ENCODE measurements at places on chromosomes 2 and 18.

DNA sequence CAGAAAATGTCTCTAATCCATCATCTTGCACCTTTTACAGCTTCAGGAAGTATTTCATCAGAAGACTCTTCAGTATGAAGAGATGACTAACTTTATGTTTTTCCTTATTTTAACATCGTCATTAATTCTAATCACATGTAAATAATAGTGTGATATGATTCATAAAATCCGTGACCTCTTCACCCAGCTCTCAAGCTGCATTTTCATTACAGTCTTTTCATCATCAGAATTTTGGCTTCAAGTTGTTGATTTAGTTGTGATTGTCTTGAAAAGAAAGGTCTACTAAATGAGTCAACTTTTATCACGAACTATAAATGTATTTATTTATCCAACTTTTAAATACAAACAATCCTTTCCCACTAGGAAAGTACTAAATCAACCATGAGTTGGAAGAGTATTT, 410.3 kb downstream of the LRP1B start:
- DNase-seq = no peak

- DNase-seq = no peak
Measured at GRCh38 chr18:390741-391478, 109.6 kb downstream of the COLEC12 start.

GRCh38 chr2:45224321-45224992, 215.2 kb upstream of the SIX2 start:
- no peak for DNase-seq

- no peak for DNase-seq
Measured at GRCh38 chr2:58866527-58866926, 625.4 kb upstream of the FANCL start.

- DNase-seq = no peak
Measured at GRCh38 chr2:27807476-27807875, 36.0 kb downstream of the MRPL33 start.

- no peak for DNase-seq
Measured at GRCh38 chr2:185859506-185859905, 120.9 kb downstream of the FSIP2 start.

DNA sequence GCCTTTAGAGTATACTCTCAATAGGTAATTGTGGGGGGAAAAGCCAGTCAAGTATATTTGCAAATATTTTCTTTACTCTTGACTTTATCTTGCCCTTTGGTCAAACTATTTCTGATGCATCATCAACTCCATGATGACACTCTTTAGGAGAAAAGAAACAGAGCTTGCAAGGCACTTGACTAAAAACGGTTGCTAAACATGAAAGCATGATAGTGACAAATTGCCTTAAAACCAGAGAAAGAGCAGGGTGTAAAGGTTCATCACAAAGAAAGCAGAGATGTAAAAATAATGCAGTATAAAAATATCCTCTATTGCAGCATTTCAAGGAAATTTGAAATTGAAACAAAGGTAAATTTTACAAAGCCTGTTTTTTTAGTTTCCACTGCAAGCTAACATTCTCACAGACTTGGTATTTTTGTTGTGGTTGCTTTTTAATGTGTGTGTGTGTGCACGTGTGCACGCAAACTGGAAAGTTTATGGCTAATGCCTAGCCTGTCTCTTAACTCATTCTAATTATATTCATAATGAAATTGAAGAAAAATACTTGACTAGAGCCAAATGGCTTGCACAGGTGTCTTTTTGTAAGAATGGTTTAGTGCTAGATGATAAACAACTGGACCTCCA, 503.6 kb downstream of the ARHGAP15 start:
- DNase-seq = no peak

DNA sequence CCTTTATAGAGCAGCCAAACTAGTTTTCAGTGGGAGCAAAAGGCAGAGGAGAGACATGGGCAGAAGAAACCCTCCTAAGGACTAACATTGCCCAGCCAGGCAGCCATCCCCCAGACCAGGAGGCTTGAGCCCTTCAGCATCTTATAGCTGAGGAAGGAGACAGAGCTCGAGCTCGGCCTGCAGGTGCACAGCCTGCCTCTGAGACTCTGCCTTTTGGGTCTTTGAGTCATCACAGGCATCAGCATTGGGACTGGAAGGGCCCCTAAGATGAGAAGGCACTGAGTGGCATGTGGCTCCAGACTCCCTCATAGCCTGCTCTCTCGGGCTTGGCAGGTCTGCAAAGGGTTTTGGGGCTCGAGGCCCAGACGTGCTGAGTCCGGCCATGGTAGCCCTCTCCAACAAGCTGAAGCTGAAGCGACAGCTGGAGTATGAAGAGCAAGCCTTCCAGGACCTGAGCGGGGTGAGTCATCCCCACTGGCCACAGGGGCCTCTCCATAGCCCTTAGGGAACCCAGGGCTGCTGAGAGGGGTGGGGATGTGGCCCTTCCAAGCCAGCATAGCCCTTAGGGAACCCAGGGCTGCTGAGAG, 84.1 kb downstream of the EPAS1 start:
- no peak for DNase-seq

- DNase-seq = no peak
Measured at GRCh38 chr18:8367217-8367988, 241.8 kb upstream of the RAB12 start.

DNA sequence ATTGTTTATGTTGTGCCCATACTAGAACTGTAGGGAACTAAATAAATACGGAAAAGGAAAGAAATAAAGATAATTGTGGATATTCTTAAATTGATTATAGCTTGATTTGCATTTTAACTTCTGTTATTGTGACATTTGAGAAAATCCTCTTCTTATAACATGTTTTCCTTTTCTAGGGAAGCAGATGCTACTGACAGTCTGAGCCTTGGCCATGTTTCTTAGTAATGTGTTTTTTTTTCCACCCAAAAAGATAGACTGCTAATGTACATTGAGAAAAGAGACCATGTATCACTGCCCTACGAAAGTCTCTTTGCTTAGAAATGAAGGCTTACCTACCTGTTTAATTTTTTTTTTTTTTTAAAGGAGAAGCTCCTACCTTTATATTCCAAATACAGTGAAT, 22.2 kb downstream of the ITGAV start:
- no peak for DNase-seq

All from HS-5 (cell line).